ENCODE measurements at places on chromosomes 12 and 14.

GRCh38 chr14:28375295-28375694 is 391.3 kb upstream of the FOXG1 start:
- DNase-seq: no peak

GRCh38 chr12:22088886-22089285 is 42.9 kb downstream of the CMAS start:
- DNase-seq: no peak

- DNase-seq: peak; percentile 73
These were observed at the start of gene MUCL1 for GRCh38 chr12:54853933-54854538. MUCL1 (plus strand) TSS chr12:54854516; CDS start chr12:54854583, 67 bp downstream.

GRCh38 chr14:61581955-61582615 is 113.2 kb upstream of the HIF1A start:
- no peak for DNase-seq

GRCh38 chr14:103207388-103208072 is 84.3 kb downstream of the TNFAIP2 start:
- no peak for DNase-seq

Data from stimulated activated CD4-positive, alpha-beta T cell treated with anti-CD3 and anti-CD28 coated beads, Interleukin-2, amount 100 ng/mL, for 4 hours (primary cell).